ENCODE measurements at places on chromosomes 3 and 15.

GRCh38 chr3:184257083-184257915 is 4.1 kb downstream of the CAMK2N2 start:
- no peak for DNase-seq

DNA sequence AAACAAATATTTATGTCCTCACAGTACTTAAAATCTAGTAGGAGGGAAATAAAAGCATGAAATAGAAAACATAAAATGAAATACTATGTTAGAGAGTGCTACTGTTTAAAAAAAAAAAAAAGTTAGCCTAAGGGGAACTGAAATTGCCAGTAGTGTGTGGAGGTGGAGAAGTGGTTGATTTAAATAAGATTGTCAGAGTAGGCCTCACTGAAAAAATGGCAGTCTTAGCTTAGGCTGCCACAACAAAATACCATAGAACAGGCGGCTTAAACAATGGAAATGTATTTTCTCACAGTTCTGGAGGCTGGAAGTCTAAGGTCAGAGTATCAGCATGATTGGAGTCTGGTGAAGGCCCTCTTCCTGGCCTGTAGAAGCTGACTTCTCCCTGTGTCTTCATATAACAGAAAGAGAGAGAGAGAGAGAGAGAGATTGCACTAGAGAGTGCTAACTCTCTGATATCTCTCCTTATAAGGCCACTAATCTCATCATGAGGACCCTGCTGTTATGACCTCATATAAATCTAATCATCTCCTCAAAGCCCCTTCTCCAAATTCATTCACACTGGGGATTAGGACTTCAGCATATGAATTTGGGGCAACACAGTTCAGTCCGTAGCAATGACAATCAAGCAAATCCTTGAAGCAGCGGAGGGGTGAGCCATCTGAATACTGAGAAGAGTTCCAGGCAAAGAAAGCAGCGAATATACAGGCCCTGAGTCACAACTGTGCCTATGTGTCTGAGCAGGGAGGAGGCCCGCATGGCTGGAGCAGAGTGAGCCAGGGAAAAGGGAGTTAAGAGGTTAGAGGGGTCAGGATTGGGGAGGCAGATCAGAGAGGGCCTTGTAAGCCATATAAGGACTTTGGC is 23.6 kb upstream of the LRRC34 start:
- no peak for DNase-seq

- no peak for DNase-seq
Observed at GRCh38 chr3:112805126-112805525, 41.5 kb downstream of the CD200R1L start.

- no peak for DNase-seq
Observed at GRCh38 chr3:15476378-15476777, 45.1 kb downstream of the COLQ start.

- DNase-seq: no peak
Observed at GRCh38 chr3:71488391-71488809, 95.1 kb downstream of the FOXP1 start.

DNA sequence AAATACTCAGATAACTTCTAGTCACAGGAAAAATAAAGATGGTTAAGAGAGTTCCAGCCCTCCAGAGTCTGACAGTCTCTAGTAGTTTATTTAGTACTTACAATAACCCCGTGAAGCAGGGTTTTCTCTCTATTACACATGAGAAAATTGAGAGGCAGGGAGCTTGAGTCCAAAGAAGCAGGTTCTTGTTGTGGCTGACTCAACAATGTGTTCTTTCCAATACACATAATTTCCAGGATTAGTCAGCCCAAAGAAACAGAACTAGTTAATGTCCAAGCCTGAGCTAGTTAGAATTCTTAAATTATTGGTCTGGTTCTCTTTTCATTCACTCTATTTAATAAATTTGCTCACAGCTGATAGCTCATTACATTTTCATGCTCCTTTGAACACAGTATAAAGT is 49.9 kb downstream of the ALDH1A2 start:
- no peak for DNase-seq

GRCh38 chr3:10977892-10978510 is 14.5 kb upstream of the SLC6A1 start:
- DNase-seq: no peak

DNA sequence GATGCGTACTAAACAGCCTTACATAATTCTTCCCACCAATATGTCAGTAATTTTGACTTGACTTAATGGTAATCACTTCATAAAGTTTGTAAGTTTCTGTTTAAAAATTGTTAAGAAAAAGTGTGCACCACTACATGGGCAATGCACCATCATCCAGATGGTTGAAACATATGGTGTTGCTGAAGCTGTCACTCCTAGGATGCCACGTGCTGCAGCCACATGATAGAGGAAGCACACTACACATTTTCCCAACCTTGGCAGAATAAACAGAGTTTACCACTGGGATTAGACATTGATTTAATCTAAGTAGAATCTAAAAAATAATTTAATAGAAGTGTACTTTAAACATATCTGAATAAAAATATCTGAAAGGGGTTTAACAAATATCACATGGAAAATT is 1209.9 kb downstream of the NSUN3 start:
- DNase-seq: no peak

DNA sequence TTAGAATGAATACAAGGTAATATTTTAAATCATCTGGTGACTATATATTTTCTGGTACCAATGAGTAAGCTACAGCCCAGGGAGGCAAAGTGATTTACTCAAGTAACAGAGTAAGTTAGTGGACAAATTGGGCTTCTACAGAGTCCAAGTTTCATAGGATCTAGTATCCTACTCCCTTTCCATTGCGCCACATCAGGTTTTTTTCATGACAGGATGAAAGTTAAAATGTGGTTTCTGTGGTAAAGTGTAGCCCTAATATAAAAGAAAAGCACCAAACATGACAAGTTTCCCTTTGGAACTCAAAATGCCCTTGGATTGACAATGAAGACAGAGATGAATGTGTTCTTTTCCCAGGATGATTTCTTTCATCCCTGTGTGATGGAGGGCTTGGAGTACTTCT is 350.8 kb upstream of the ZNF385D start:
- no peak for DNase-seq

- DNase-seq: no peak
Observed at GRCh38 chr3:22959593-22959992, 243.5 kb upstream of the UBE2E2 start.

DNA sequence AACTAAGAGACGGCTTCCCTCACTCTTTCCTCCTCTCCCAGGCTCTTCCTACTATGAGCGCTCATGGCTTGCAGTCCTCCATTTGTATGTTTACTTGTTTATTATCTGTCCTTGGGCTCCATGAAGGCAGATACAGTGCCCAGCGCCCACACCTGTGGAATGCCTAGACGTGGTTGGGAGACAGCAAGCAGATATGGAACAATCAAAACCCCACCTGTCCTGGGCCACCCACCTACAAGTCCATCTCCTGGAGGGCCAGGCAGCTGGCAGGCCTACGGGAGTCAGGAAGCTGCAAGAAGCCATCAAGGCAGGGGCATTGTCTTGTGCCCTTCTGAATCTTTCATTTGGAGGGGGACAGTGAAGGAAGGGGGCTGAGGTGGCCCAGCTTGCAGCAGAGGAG is 104.7 kb downstream of the IQSEC1 start:
- DNase-seq: no peak

DNA sequence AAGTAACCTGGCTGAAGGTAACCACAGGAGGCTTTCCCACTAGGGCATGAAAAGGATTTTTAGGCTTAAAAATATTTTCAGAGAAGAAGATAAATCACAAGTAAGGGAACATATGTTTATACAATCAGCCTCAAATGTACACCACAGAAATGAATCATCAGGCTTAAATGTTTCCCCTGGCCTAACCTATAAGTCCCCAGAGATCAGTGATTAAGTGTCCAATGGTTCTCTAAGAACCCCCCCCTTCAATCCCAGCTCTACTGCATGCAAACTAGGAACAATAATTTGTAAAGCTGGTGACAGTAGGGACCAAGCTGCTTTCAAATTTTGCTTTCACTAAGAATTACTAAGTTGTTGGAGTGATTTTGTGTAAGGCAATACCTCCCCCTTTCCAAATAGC is 431.6 kb upstream of the LMCD1 start:
- DNase-seq: no peak

DNA sequence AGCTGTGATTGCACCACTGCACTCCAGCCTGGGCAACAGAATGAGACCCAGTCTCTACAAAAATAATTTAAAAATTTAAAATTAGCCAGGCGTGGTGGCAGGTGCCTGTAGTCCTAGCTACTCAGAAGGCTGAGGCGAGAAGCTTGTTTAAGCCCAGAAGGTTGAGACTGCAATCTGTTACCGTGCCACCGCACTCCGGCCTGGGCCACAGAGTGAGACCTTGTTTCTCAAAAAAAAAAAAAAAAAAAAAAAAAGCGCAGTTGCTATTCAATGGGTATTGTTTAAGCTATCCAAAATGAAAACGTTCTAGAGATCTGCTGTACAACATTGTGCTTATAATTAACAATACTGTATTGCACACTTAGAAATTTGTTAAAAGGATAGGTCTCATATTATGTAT is 24.0 kb downstream of the ZNF148 start:
- no peak for DNase-seq

DNA sequence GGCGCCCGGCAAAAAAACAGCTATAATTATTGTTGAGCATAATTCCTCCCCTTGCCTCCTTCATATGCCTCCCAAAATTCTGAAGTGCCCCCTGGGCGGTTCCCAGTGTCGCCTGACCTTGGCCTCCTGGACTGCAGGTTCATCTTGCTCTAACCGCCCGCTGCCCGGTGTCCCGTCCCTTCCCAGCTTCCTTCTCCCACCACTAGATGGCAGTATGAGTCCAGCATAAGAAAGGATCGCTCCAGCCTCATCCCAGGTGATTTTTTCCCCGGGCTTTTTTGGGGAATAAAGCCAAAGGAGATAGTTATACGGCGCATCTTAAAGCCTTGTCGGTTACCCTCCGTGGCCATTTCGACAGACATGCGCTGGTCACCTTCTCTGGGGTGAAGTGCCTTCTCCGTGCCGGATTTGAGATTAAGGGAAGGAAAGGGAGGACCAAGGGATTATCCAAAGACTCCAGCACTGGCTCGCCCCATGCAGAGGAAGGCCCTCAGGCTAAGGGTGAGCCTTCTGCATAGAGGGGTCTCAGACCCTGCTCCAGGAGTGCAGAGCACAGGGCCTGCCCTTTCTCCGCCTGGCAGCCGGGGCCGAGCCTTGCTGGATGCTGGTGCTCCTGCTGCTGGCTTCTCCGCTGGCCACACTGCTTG is 45.8 kb upstream of the TRA2B start:
- DNase-seq: peak; percentile 11

GRCh38 chr3:5055357-5056110 is 66.6 kb upstream of the ARL8B start:
- DNase-seq: no peak
